Stimulated activated CD4-positive, alpha-beta T cell treated with anti-CD3 and anti-CD28 coated beads, Interleukin-12 subunit alpha, Interleukin-12 subunit beta, amount 100 ng/mL, for 4 hours (primary cell): ENCODE measurements at places on chromosomes 3 and 15.

DNA sequence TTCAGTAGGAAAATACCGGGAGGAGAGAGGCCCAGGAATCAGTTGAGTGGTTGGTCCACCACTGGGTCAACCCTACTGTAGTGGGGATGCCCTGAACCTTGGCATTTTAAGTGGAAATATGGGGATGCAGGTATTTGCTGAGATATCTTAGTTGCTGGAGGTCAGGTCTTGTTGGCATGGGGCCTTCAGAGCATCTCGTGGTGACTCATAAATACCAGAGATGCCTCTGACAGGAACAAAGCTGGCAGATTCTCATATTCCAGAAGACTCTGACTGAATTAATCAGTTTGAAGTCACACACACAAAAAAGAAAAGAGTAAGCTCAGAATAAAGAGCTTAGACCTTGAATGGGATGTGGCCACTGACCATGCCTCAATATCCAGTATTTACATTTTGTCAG lies 91.6 kb downstream of the CACNA2D3 start:
- DNase-seq, result no peak

- DNase-seq, result no peak
Observed at GRCh38 chr3:11494131-11494916, 149.4 kb downstream of the VGLL4 start.

GRCh38 chr3:58202917-58203360 lies 7.8 kb downstream of the DNASE1L3 start:
- DNase-seq, result no peak

DNA sequence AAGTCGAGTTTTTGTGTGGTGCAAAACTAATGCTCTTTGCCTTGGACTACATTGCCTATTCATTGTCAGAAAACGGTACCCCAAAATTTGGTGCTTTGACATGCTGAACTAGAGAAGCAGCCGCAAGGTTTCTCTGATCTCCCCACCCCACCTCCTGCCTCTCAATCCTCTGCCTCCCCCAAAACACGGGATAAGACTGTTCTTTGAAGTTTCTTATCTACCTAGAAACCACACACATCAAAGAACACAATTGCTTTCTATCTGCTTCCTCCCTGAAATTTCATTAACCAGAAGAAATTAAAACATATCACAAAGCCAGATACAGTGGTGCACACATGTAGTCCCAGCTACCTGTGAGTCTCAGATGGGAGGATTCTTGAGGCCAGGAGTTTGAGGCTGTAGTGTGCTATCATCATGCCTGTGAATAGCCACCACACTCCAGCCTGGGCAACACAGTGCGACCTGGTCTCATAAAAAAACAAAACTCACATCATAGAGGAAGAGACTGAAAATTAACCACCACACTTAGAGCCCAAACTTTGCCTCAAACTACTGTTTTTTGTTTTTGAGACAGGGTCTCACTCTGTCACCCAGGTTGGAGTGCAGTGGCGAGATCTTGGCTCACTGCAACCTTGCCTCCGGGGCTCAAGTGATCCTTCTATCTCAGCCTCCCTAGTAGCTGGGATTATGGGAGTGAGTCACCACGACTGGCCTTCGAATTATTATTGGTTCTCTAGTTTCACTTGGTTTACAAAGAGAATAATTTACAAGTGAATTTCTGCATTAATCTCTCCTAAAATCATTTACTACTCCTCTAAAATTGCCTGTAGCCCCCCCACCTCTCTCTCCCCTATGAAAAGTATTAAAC lies 2.7 kb upstream of the PCNP start:
- DNase-seq, result no peak

- DNase-seq, result no peak
Observed at GRCh38 chr3:48798998-48799397, 48.7 kb downstream of the PRKAR2A start.

- DNase-seq, result no peak
Observed at GRCh38 chr3:42492508-42493080, 9.8 kb upstream of the VIPR1 start.

DNA sequence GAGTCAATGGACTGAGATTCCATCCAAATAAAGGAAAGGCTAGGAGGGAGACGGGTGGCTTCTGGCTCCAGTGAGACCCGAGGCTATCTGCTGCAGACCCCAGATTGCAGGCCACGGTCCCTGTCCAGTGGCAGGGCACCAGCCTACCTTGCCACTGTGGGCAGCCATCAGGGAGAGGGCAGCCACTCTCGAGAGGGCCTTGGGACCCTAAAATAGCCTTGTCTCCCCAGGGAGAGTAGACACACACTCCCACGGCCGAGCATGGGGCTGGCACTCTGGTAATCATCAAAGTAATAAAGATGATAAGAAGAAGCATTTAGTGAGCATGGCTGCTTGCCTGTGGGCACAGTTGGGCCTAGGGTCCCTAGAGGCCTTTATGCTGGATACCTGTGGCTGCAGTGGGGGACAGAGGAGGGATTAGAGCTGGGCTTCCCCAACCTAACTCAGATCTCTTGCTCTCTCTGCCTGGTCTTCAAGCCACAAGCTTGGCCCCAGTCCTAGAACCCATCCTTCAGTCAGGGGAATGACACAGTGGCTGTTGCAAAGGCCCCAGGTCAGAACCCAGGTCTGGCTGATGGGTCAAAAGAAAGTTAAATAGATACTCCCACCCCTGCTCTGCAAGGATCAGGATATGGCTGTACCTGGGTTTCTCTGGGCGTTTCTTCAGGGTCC lies 9.2 kb upstream of the VIPR1 start:
- DNase-seq, result no peak

GRCh38 chr15:80697075-80697685 lies 2.1 kb downstream of the ABHD17C start:
- no peak for DNase-seq

DNA sequence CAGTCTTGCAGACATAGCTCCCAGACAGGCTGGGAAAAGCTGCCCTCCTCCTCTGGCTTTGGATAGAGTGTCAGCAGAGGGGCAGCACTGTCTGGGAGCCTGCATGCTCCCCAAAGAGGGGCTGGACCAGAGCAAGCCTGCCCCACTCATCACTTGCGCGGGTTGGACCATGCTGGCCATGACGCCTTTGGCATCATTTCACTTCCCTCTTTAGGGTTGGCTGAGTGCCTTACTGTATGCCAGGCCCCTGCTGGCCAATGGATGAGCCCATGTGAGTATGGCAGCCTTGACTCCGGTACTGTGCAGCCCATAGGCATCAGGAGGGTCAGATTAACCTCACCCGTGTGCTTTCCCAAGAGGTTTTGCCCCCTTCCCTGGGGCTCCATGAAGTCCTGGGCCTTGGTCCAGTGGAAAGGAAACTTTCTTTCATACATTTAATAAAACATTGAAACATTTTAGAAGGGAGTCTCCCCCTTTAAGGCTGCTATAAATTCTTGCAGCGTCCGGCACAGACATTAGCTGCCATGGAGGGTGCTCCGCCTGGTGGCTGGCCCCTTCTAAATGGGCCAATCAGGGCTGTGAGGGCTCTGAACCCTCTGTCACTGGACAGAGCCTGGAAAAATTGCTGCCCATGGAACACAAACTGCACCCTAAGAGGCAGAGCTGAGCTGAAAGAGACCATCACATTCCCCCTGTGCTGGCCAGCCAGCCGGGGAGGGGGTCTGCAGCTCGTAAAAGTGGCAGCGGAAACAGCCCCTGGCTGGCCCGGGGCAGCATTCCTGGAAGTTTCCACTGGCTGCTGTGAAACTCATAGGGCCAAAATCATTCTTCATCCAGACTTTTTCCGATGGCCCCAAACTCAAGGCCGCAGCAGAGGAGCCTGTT lies 20.8 kb upstream of the DUSP7 start:
- DNase-seq, result no peak

- no peak for DNase-seq
Observed at GRCh38 chr15:81792646-81793045, 253.2 kb downstream of the MEX3B start.
